ENCODE measurements at places on chromosomes 6 and 20.

- no peak for DNase-seq
Observed at GRCh38 chr20:23661002-23661429, 23.3 kb upstream of the CST3 start.

GRCh38 chr20:35644806-35645205 is 19.9 kb downstream of the CPNE1 start:
- no peak for DNase-seq

- peak; percentile 54 for DNase-seq
Observed at GRCh38 chr20:37308086-37309050, 18.9 kb downstream of the MANBAL start.

DNA sequence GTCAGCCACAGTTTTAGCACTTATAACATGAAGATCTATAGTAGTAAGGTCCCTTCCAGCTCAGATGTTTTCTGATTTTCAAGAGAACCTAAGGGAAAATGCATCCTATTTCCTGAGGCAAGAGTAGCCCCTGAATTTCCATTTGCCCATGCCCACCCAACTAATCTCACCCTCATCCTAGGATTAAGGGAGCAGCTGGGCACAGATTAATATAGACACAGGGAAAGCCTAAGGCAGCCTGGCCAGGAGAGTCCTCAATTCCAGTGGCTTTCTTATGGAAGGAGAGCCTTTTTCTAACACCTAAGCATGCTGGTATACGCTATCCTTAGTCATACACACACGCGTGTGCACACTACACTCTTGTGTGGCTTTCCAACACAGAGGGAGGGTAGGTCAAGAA is 1.5 kb downstream of the APOBEC2 start:
- no peak for DNase-seq

- DNase-seq = no peak
Observed at GRCh38 chr20:22924046-22924737, 110.9 kb upstream of the SSTR4 start.

GRCh38 chr20:36573798-36574365 is 485 bp downstream of the TGIF2 start:
- DNase-seq = peak; percentile 34

GRCh38 chr6:28090917-28091586 is 10.7 kb downstream of the ZNF165 start:
- no peak for DNase-seq

DNA sequence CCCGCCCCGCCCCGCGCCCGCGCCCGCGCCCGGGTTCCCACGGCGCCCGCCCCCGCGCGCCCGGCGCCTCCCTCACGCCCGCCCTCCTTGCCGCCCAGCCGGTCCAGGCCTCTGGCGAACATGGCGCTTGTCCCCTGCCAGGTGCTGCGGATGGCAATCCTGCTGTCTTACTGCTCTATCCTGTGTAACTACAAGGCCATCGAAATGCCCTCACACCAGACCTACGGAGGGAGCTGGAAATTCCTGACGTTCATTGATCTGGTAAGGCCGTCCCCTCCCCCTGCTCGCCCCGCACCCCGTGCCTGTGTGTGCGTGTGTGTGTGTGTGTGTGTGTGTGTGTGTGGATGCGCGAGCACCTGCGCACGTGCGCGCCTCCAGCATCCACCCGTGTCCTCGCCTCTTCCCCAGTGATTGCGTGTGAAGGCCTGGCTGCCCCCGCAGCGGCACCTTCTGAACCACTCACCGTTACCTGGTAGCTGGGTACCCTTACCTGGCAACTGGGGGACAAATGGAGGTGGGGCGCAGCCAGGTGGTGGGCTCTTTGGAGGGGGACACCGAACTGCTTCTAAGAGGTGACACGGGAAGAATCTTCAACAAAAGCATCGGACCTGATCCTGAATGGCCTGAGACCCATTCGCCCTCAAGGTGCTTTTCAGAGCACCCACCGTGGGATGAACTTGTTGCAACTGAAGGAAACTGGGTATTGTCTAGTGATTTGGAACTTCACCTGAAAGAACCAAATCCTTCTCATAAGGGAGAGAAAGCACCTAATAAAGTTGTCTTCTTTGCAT is at the start of gene AIG1:
Gene AIG1 (plus strand): TSS at position 84 of the 791 bp plus-strand sequence. CDS start 37 bp downstream, at position 121.
- no peak for DNase-seq

GRCh38 chr6:11042750-11043377 is 1.2 kb downstream of the ELOVL2 start:
- DNase-seq = no peak

GRCh38 chr6:140586426-140587061 is 1212.1 kb upstream of the CITED2 start:
- DNase-seq = no peak

DNA sequence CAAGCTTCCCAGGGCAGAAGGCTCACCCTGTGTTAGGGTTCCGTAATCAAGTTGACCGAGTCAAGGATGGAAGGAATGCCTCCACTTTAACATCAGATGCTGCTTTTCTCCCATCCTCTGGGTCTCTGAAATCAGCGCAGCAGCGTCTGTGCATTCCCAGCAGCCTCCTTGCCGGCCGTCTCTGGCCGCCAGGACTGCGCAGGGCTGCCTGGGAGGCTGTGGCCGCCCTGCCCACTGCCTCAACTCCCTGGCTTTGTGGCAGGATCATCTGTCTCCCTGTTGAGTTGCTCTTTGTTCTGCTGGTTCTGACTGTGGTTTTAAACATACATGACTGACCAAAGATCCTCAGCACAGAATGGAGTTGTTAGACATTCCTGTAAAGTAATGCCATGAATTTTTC is 56.5 kb downstream of the DLL1 start:
- DNase-seq = no peak

GRCh38 chr6:100307561-100307960 is 157.2 kb downstream of the SIM1 start:
- DNase-seq = no peak

GRCh38 chr6:152804150-152804549 is 53.6 kb downstream of the VIP start:
- no peak for DNase-seq

DNA sequence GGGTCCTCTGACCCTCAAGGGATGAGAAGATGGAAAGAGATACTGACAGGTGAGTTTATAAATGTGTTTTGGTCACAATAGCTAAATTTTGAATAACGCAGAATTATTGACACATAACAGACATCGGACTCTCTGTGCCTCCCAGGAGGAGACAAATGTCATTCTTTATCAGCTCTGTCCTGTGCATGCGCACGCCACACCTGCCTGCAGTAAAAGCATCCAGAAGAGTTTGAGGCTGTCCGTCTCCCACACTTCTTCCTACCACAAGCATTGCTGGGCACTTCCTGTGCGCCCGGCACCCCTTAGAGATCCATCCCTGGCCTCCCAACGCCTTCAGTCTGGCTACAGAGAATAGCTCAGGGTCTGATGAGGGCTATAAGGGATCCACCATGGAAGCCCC is 81.5 kb upstream of the CST7 start:
- no peak for DNase-seq

DNA sequence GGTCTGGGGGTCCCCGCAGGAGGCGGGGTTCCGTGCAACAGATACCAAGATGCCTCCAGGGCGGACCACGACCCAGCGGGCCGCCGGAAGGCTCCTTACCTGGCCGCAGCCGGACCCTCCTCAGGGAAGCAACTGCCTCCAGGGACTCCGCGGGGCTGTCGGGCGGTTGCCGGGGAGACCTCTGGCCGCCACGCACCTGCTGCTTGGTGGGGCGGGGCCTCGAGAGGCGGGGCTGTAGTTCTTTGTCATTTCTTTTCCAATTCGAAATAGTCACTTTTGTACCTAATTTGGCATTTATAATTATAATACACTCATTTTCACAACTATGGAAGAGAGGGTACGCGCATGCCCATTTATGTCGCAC is 647 bp downstream of the AK9 start:
- DNase-seq = peak; percentile 38

- no peak for DNase-seq
Observed at GRCh38 chr6:166861304-166861703, 95.0 kb downstream of the RNASET2 start.

- no peak for DNase-seq
Observed at GRCh38 chr6:168035661-168036545, 38.4 kb downstream of the KIF25 start.

- DNase-seq = no peak
Observed at GRCh38 chr20:8115436-8115835, 16.6 kb upstream of the PLCB1 start.

DNA sequence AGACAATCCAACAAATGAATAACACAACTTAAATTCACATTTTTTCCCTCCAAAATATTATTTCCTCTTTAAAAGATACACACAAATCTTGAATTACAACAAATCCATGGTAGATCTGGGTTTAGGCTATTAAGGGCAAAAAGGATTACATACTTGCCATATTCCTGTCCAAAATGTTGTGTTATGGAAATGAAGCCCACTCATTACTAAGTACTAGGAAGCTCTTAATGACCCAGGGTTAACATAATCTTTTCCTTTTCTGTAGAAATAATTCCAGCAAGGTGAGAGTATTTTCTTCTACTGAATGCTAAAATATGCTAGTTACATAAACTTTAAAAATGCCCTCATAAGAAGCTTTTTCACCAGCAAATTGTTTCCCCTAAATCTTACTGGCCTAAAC is 1.6 kb downstream of the SHPRH start:
- DNase-seq = no peak

GRCh38 chr20:16206817-16207216 is 366.4 kb downstream of the KIF16B start:
- no peak for DNase-seq

DNA sequence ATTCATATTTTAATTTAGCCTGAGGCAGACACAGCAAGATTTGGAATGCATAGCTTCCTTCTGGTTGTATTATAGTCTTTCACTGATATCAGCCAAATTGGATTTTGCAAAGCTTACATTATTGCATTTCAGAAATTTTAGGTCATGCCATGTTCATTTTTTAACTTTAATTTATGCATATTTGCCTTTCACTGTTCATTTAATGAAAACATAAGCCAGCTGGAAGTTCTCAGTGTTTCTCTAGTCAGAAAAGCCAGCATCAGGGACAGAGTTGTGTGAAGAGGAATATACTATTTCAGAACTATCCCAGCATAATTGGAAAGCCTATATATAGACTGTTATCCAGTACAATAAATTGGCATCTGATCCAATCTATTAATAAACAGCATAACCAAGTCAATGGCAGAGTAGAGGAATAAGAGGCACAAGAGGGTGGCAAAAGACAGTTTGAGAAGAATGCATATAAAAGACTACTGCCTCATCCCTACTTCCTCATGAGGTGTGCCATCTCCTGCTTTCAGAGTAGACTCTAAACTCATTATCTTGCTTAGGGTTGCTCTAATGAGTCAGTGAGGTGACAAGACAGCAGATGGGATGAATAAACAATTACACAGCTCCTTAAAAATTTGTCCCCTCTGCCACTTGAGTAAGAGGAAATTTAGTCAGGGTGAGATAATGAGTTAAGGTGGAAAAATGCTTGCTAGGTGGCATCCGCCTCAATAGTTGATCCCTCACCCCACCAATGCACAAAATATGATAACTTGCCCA is 159.8 kb upstream of the HCRTR2 start:
- DNase-seq = no peak

DNA sequence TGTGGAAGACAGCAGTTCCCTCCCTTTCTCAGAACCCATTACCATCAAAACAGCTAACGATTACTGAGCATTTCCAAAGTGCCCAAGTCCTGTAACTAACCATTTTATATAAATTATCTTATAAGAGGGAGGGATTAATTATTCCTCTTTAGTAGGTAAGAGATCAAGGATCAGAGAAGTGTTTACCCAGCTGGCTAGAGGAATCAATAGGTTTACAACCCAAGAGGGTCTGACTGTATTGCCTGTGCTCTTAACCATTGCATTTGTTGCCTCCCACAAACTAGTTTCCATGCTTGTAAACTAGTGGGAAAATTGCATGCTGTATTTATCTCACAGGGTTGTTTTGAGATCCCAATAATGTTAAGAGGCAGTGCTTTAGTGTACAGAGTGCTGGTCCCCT is 3.7 kb upstream of the DBNDD2 start:
- DNase-seq = no peak

DNA sequence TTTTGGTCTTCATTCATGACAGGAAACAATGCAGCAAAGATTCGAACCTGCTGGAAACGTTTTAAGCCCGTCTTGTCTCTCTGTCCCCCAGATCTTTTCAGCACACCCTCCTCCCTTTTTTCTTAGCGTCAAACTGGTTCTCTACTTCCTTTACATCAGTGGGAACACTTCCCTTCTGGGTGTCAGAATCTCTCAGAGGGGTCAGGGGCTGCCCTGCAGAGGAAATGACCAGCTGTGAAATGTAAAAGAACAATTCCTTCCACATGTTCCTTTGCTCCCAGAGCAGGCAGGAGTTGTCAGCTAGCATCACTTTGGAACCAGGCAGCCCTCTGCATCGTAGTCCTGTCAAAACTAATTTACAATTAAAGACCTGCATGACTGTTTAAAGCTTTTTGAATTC is 619.0 kb downstream of the TFAP2A start:
- no peak for DNase-seq

DNA sequence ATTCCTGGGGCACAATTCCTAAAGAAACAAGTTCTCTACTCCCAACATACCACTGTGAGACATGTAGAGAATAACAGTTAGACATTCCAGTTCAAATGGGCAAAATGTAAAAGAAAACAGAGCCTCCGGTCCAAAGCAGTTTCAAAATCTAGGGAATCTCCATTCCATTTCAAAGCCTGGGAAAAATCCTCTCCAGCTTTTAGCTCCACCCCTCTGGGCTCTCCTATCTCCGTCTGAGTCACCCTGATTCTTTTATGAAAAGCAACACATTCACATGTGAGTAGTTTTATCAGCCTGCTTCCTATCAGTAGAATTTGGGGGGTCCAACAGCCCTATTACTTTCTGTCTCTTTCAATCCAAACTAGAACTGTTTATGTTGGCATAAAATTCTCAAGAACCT is 3.7 kb downstream of the CSNK2A1 start:
- no peak for DNase-seq

DNA sequence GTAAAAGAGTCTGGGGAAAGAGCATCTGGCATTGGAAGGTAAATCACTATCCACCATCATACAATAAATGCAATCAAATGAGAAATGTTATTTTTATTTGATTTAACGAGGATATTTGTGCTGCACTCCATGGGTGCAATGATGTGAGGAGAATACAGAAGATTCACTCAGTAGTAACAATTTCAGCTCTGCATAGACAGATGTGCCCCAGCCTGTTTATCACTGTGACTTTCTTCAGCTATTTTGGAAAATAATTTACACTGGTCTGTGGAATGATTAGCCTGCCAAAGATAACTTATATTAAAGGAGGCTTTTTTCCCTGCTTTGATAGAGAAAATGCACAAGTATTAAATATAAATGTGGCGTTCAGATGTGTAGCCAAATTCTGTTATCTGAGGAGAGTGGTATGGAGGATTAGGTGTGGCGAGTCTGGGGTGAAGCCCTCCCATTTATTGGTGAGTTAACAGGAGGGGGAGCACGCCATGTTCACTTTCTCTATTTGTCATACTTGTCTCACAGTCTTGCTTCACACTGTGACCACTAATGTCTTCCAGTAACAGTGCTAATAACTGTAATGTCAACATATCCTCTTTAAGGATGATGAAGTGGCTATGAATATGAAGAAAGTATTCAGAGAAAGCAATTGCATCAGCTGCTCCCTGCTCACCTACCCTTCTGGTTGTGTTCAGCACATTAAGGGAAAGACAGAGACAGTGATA is 645.6 kb downstream of the MMUT start:
- DNase-seq = no peak

Measured in GM19239 (cell line).